ENCODE measurements at places on chromosomes 1 and 21.

- DNase-seq, result no peak
Observed at GRCh38 chr1:166057650-166058049, 109.2 kb downstream of the FAM78B start.

GRCh38 chr1:82946096-82946605, 1052.8 kb downstream of the TTLL7 start:
- DNase-seq, result no peak

GRCh38 chr1:1279028-1279427, 1.2 kb upstream of the SCNN1D start:
- DNase-seq, result no peak

DNA sequence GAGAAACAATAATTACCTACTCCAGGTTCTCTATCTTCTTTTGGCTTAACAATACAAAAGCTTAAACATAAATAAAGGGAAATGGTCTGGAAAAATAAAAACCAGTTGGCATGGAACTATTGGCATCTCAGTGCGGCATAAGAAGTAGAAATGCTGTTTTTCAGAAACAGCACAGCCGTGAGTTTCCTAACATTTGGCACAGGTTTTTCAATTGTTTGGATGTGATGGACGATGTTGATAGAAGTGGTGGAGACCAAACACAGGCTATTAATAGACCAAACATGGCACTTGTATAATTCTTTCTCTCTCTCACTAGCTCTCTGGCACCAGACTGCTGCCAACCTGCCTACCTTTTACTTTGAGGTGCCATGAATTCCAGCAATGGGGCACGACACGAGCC, 36.2 kb downstream of the KCNN3 start:
- no peak for DNase-seq

GRCh38 chr1:18091660-18092446, 15.7 kb upstream of the IGSF21 start:
- no peak for DNase-seq

- no peak for DNase-seq
Observed at GRCh38 chr1:10825592-10825991, 29.1 kb upstream of the CASZ1 start.

DNA sequence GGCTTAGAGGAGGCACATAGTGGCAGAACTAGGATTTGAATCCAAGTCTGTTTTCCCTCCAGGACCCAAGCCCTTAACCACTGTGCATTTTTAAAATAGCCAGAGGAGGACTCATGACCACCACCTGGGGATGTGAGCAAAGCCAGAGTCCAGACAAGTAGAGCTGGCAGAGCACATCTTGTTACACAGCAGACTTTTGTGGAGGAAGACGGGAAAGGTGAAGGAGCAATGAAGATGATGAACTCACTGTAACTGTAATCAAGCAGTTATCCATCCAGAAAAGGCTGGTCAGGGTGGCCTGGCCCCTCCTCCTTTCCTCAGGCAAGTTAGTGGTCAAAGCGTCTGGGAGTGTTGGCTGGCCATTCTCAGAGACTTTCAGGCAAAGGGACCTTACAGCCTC, 50.9 kb downstream of the SLC44A3 start:
- DNase-seq, result no peak

DNA sequence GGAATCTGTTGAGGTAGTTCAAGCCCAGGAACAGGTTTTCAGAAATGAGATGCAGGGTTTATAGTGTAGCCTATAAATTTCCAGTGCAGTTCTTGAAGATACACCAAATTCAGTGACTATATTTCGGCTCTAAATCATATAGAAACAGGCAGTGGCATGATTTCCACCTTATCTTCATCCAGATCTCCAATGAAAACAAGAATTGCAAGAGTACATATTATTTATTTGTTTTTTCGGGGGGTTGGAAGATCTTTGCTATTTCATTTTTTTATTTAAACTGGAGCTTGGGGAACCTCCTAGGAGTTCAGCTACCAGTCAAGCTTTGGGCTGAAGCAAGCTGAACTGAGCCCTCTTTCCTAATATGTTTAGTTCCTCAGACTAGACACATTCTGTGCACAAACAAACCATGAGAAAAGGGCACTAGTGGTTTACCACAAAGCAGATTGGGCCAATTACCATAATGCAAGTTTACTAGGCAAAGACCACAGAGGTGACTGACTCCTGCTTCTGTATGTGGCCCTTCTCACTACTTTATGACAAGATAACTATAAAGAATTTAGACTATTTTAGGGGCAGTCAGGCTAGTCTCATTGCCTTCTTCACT, 68.5 kb downstream of the RGS2 start:
- DNase-seq, result no peak

GRCh38 chr1:28193701-28194161, 17.2 kb upstream of the PTAFR start:
- DNase-seq, result no peak

DNA sequence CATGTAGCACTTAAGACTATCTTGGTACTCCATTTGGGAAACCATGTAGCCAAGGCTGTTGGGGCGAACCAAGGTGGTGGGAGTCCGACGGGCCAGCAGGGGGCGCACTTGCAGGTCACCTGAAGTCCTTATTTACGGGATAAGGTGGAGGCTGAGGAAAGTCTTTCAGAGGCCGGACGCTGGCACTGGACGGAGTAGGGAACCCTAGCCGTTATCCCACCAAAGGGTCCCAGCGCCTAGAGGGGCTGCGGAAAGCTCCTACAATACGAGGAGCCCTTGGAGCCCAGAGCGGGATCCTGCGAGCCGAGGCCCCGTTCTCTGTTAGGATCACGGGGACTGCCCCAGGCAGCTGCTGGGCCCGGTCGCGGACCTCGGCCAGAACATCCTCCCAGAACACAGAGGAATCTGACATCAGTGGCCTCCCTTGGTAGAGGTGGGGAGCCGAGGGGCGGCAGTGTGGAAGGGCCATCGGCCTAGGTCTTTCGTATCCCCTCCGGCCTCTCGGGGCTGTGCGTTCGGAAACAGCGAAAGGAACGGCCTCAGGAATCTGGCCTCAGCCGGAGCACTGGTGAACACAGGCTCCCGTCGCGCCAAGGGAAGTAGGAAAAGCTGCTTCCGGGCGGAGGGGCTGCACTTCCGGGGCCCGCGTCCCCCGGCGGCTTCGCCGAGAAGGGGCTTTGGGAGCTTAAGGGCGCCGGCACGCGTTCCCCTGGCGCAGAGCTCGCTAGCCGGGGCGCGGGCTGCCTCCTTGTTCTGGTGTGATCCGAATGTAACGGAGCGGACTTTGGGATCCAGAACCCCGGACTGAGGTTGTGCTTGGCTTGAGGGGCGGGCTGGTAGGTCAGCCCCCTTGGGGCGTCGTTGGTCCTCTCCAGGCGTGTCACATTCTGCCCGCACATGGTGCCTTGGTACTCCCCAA, 29.9 kb upstream of the RPTN start:
- peak; percentile 71 for DNase-seq

- no peak for DNase-seq
Observed at GRCh38 chr1:167339405-167339804, 118.7 kb downstream of the POU2F1 start.

GRCh38 chr1:2148691-2149090, 45.9 kb downstream of the FAAP20 start:
- peak; percentile 75 for DNase-seq

GRCh38 chr1:153354515-153355193, 3.0 kb upstream of the S100A9 start:
- DNase-seq, result no peak

- no peak for DNase-seq
Observed at GRCh38 chr1:218030846-218031245, 254.2 kb upstream of the RRP15 start.

DNA sequence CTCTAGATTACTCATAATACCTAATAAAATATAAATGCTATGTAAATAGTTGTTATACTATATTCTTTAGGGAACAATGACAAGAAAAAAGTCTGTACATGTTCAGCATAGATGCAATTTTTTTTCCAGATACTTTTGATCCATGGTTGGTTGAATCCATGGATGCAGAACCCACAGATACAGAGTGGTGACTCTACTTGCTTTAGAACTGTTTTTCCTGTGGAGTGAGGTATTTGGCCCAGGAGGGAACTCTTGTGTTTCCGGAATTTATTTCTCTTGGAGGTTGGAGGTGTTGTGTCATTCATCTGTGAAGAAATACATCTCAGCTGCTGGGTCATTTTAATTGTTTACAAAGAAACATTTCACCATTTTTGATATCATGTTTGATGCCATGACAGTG, 28.7 kb downstream of the TMEM200B start:
- no peak for DNase-seq

- no peak for DNase-seq
Observed at GRCh38 chr1:99662539-99663080, 16.7 kb downstream of the PALMD start.

DNA sequence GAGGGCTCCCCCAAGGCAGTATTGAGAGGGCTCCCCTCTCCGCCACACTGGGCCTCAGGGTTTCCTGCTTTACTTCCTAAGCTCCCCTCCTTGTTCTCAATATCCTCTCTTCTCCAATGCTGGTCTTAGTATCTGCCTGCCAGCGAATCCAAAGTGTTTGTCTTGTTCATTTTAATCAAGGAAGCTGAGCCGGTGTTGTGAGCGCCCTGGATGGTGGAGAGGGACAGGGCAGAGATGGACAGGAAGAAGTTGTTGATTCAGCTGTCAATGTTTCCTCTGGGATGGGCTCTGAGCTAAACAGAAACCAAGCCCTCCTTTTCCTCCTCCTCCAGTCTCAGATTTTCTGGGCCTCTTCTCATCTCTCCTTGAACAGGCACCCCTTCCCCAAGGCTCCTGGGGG, 5.4 kb downstream of the OLFML3 start:
- DNase-seq, result no peak

- DNase-seq, result no peak
Observed at GRCh38 chr1:236686815-236687160, 489 bp downstream of the ACTN2 start.

- no peak for DNase-seq
Observed at GRCh38 chr1:44357710-44358109, 2.7 kb upstream of the ERI3 start.

DNA sequence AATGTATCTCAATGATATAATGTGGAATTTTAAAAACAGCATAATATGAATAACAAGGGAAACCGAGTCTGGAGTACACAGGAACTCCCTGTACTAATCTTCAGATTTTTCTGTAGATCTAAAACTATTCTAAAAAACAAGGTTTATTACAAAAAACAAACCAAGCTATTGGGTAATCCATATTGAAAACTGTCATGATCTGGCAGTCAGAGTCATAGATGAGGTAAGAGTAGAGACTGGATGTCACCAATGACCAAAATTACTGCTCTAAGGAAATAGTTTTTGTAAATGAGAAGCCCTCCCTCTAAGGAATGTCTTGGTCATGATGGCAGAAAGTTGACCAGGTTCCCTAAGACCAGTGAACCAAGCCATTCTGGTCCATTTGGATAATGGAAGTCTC, 2.4 kb upstream of the SPOCD1 start:
- DNase-seq, result no peak

- DNase-seq, result no peak
Observed at GRCh38 chr1:27589841-27590426, 14.0 kb downstream of the AHDC1 start.

DNA sequence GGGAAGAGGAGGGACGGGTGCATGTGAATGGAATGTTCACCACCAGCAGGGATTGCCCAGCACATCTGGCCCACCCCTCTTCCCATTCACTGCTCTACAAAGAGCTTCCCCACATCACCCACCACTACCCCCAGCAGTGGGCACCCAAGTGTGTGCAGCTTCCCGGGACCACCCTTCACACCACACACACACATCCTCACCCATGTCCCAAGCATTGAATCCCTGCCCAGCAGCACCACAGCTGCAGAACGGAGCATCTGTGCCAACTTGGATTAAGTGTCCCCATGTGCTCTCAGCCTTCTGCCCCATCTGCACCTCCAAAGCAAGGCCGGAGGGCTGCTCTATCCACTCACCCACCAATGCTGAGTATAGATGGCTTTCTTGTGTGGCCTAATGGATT, 141.4 kb downstream of the PSMG1 start:
- DNase-seq, result no peak

DNA sequence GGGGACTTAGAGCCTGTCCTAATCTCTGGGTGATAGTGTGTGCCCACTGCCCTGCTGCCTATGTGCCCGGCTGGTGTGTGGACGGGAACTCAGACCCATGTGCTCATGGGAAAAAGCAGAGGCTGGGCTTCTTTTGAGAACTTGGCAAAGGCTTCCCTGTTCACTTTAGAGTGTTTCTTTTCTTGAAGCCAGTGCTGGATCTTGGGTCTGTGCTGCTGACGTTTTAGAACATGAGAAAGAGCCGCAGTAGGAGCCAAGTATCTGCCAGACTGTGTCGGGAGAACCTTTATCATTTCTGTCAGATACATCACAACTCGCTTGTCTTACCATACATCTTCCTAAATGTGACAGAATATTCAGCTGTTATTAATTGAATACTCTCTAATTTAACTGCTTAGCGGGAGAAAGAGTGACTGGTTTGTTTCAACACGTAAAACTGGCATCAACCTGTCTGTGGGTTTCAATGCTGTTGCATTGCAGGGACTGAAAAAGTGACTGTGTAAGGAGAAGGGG, 195.2 kb downstream of the PBX1 start:
- no peak for DNase-seq

DNA sequence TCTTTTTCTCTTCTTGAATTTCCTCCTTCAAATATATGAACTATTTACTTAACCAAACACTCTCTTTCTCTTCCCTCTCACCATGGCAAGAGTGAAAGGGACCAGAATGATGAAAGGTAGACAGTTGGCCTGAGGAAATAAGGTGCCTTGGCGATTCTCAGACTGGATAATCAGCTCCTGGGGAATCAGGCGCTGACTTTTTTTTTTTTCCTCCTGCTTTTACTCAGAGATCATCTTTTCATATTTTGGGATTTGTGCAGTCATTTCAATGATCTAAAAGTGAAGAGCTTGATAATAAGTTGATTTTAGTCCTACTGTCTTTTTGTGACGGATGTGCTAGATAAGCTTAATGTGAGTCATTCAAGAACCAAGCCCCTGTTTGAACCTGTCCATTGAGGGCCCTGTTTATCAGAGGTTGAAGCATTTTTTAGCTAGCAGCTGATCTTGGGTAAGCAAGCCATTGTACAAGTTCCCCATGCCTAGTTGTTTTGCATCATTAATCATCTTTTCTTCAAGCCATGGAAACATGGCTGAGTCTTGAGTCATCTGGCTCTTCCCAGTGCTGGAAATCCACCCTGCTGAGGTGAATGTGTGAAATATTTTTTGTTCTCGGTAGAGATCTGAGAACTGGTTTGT, 40.8 kb downstream of the ITSN1 start:
- DNase-seq, result no peak

GRCh38 chr1:9629445-9630201, 21.9 kb upstream of the PIK3CD start:
- peak; percentile 89 for DNase-seq
